ENCODE measurements at places on chromosomes 16 and 17.
A peak's percentile ranks its signal among the peaks of the same experiment; 100 is the strongest.

GRCh38 chr16:13553453-13553985 lies 366.4 kb upstream of the ERCC4 start:
- no peak for DNase-seq

DNA sequence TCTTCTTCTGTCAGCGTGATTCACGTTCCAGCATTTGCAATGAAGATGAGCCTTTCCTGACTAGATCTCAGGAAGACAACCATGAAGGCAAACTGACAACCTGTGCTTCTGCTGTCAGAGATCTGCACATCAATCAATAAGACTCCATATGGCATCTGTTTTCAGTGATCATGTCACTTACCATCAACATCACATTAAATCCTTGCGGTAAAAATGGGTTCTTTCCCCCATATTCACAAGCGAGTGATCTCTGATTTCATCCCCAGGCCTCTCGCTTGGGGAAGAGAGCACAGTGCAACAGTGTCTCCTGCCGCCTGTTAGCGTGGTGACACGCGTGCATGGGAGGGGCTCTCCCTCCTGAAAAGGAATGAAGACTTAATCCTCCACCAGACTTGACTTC lies 11.1 kb downstream of the NACA2 start:
- no peak for DNase-seq

- DNase-seq, result no peak
Observed at GRCh38 chr17:1089915-1090314, 89.9 kb downstream of the ABR start.

GRCh38 chr17:58219789-58220183 lies 731 bp upstream of the MKS1 start:
- no peak for DNase-seq

- DNase-seq, result peak; percentile 65
Observed at GRCh38 chr17:42312285-42313130, 24.2 kb downstream of the STAT5A start.

DNA sequence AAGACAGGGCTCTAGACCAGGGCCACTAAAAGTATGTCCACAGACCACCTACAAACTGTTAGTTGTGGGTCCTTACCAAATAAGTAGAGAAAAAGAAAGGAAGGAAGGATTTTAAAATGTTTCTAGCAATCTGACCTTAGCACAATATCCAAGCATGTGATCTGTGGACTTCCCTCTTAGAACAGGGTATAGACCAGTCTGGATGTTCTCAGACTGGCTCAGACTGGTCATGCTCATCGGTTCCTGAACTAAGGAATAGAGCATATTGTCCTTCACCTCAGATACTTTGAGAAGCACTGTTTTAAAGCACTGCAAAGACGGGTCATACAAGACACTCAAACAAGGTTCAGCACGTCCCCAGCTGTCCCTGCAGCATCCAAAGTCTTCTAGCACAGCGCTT lies 25.8 kb downstream of the CUEDC1 start:
- no peak for DNase-seq

GRCh38 chr16:23847948-23848347 lies 12.2 kb downstream of the PRKCB start:
- peak; percentile 14 for DNase-seq

- no peak for DNase-seq
Observed at GRCh38 chr17:3771140-3771539, 29.8 kb downstream of the ITGAE start.

DNA sequence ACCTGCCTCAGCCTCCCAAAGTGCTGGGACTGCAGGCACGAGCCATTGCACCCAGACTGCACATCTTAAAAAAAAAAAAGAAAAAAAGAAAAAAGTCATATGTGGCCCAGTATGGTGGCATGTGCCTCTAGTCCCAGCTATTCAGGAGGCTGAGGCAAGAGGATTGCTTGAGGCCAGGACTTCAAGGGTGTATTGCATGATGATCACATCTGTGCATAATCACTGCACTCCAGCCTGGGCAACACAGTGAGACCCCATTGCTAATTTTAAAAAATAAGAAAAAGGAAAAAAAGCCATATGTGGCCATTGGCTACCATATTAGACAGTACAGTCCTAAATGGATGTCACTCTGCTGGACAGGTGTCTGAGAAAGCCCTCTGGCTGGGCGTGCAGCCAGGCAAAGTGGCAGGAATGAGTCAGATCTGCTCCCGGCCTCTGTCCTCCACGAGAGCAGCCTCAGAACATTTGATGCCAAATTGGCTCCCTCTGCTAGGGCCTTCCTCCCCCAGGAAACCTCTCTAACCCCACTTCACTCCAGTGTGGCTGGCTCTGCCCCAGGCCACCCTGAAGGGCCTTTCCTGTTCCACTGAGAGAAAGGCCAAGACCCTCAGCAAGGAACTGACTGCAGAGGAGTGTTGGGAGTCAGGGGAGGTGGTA lies 14.7 kb downstream of the CA7 start:
- DNase-seq, result no peak

DNA sequence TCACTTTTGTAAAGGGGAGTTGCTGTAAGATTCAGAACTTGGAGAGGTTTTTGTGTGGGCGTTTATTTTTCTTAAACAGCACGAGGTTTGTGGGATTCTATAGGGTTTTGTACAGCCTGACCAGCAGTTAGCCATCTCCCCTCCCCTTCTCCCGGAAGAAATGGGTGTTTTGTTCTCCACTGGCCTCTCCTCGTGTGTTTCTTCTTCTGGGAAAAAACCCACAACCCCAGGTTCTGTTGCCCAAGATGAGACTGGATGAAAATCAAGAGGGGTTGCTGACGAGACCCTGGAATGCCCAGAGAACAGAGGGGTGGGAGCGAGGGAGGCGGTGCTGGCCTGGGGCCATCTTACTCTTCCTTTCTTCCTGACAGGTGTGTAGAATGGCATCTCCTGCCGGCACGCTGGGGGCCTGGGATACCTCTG lies 186.1 kb downstream of the MSI2 start:
- DNase-seq, result no peak

DNA sequence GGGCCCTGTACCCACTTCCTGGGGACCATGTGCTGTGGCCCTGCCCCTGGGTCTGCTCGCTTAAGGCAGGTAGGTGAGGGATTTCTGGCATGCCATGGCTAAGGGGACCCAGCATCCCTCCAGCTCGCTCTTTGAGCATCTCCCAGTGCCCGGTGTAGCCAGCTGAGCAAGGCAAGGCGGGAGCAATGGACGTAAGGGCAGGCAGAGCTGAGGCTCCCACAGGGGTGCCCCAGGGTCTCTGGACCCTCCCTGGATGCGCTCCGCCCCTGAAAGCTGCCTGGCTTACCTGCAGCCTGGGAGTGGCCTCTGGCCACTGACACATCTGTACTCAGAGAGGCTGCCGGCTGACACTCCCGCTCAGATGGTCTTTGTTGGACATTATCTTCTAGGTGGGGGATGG lies 189.9 kb downstream of the IRF8 start:
- no peak for DNase-seq

DNA sequence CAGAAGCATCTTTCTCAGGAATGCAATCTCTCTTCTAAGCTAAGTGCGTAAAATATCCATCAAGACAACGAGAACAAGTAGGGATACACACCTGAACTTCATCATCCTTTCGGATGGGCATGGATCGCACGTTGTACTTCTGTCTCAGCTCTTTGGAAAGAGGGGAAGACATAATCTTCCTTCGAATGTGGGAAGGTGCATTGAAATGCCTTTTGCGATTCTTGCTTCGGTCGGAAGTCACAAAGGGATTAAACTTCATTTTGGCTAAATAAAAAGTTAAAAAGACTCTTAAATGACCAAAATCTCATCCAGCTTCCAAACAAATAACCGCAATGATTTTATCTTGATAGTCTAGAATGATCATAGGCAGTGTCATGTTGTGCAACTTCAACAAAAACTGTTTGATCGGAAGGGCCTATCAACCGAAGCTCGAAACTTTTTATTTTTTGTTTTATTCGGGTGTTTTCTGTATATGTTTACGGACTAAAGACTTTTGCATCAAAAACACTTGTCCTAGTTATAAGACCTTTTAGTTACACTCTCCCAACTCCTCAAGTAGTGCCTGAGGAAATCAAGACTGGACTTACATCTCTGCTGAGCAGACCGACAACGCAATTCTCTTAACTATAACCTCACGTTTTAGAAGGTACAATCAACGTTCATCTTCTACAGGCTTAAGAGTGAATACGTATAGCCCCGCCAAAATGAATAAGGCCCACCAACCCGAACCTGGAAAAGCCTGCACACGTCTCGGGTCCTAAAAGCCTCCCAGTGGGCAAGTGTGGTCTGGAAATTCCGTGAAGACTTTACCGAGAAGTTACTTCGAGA lies 727 bp downstream of the RPL26 start:
- no peak for DNase-seq

DNA sequence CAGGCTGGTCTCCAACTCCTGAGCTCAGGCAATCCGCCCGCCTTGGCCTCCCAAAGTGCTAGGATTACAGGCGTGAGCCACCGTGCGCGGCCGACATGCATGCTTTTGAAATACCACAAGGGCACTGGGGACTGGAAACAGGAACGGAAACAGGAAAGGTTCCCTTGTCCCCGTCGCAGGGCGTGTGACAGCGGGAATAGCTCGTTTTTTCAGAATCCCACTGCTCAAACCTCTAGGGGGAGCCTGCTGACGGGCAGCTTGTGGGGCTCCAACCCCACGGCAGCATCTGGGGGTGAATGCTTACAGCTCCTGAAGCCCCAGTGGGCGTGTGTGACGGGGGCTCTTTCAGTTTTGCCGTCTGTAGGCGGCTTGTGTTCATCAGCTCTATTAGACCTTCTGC lies 18.8 kb upstream of the ASGR2 start:
- DNase-seq, result peak; percentile 18

- DNase-seq, result no peak
Observed at GRCh38 chr17:65830356-65830755, 268.9 kb upstream of the AXIN2 start.

Measured in activated T-cell treated with anti-CD3 and anti-CD28 coated beads for 1 hour (primary cell).